Stimulated activated CD4-positive, alpha-beta T cell treated with anti-CD3 and anti-CD28 coated beads, Interleukin-15, amount 100 ng/mL, for 1 hour (primary cell): ENCODE measurements at places on chromosomes 4 and X.
A peak's percentile ranks its signal among the peaks of the same experiment; 100 is the strongest.

- no peak for DNase-seq
Observed at GRCh38 chrX:132730726-132731125, 227.7 kb downstream of the HS6ST2 start.

GRCh38 chrX:148310426-148311165, 189.8 kb upstream of the AFF2 start:
- peak; percentile 8 for DNase-seq

GRCh38 chr4:8157496-8157895, 1.1 kb downstream of the ABLIM2 start:
- DNase-seq = no peak

GRCh38 chr4:98566361-98567008, 91.9 kb downstream of the TSPAN5 start:
- no peak for DNase-seq

- no peak for DNase-seq
Observed at GRCh38 chr4:145352438-145353145, 129.1 kb upstream of the SMAD1 start.

DNA sequence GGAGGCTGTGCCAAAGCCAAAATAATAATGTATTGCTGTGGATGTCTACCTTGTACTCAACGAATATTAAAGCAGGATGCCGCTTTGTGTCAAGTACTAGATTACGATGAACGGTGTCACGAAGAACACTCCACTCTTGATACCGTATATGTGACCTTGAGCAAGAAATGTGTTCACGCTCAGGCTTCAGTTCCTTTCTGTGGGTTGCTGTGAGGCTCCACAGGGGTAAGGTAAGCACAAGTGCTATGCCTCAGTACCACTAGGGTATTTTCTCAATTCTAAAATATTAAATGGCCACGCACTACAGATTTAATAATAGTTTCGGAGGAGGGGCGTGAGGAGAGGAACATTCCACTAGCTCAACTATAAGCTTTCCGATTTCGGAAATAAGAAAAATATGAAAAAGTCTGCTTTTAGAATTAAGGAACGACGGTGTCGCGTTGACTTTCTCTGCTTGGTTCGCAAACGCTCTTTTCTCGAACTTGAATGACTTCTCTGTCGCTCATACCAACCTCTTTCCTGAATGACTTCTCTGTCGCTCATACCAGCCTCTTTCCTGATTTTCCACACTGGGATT, 607 bp upstream of the SCOC start:
- DNase-seq = no peak

GRCh38 chr4:19531906-19532848, 719.5 kb upstream of the SLIT2 start:
- DNase-seq = no peak

DNA sequence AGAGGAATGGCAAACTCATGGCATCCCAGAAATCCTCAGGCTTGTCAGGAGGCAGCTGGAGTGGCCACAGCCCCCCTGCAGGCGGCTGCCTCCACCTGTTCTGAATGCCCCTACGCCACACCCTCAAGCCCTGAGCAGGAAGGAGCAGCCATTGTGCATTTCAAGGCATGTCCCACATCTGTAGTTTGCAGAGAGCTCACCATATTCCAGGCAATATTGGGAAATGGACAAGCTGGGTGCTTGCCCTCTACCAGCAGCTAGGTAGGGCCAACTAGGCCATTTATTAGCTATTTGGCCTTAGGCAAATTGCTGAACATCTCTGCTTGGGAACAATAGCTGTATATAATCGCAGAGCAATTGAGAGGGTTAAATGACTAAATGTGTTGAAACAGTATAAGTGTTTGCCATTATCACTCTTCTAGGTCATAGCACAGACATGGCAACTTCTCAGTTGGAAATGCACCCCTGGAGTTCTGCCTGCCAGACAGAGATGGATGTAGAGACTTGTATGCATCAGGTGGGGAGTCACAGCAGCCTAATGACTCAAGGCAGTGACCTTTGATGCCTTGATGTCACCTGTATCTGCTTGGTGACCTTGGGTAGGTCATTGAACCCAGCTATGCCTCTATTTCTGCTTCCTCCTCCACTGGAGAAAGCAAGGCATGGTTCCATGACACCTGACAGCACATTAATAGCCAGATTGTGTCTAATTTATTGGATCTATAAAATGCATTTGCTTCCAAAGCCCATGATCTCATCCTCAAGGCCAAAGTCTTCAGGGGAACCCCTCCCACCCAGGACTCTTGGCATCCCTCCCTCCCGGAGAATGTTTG, 52.8 kb downstream of the FHDC1 start:
- DNase-seq = no peak

- DNase-seq = no peak
Observed at GRCh38 chr4:25986807-25987206, 72.8 kb downstream of the SMIM20 start.

- no peak for DNase-seq
Observed at GRCh38 chr4:89640620-89641366, 196.2 kb downstream of the SNCA start.

DNA sequence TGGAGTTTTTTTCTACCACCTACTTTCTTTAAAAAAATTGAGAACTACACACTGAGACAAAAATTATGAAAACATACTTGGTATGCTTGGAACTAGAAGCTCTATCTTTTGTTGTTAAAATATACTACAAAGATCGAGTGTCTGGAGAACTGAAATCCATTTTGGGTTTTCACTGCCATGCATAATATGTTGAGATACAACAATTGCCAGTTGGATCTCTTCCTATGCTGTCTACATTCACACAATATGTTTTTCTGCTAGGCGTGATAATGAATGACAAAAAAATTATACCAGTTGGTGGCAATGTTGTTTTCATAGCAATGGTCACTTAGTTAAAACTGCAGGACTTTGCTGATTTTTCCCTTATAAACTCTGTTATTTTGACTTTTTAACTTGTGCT, 605.4 kb upstream of the LCORL start:
- no peak for DNase-seq
